Stimulated activated CD4-positive, alpha-beta T cell treated with anti-CD3 and anti-CD28 coated beads, Interleukin-4, amount 100 ng/mL, for 48 hours (primary cell): ENCODE measurements at places on chromosomes 7 and 10.

DNA sequence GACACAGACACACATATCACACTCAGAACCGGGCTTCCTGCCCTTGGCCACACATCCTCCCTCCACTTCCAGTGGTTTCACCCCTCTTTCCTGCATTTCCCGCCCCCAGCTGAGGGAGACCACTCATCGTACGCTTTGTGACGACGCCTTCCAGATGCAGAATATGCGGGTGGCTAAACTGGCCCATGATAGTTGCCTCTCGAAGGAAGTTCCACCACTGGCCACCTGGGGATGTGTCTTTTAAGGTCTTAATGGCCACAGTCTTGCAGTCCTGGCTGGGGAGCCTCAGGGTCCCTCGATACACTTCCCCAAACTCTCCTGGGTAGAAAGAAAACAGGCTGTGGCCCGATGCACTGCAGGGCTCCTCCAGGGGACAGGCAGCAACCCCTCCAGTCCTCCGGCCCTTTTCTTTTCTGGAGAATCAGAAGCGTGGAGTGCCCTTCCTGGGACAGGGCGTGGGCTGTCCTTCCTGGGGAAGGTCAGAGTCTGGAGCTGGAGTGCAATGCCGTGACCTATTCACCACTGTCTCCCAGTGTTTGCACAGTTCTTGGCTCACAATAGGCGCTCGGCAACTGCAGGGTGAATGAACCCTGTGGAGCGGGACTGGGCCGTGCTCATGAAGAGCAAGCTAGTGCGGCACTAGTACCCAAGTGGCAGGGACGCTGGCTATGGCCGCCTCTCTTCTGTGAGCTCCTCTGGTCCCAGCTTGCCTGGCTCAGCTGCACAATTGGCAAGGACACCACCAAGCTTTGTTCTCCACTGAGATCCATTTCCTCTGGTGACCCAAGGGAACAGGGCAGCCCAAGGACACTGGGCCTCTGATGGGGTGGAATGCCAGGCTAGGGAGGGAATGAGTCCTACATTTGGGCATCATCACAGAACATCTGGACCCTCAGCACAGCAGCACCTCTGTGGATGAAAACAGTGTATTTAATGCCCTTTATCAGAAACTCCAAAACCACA, 13.2 kb downstream of the EPHA1 start:
- no peak for DNase-seq

GRCh38 chr7:158161194-158161593, 426.4 kb downstream of the PTPRN2 start:
- no peak for DNase-seq

DNA sequence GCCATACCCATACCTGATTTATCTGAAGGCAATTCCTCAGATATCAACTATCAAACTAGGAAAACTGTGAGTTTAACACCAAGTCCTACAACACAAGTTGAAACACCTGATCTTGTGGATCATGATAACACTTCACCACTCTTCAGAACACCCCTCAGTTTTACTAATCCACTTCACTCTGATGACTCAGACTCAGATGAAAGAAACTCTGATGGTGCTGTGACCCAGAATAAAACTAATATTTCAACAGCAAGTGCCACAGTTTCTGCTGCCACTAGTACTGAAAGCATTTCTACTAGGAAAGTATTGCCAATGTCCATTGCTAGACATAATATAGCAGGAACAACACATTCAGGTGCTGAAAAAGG, 69.0 kb upstream of the RSBN1L start:
- DNase-seq: no peak

- no peak for DNase-seq
Observed at GRCh38 chr10:5591336-5591824, 66.6 kb downstream of the CALML3 start.
